ENCODE measurements at places on chromosomes 7 and 10. TPM values are rescaled to one million over a fixed set of nuclear protein-coding genes. Genes with fewer than 3 reads are reported as not detected.

Gene OPN4
- polyA plus RNA-seq = not detected

Gene KCNMA1
- 4.8 TPM for polyA plus RNA-seq

Gene CEP55
- polyA plus RNA-seq = 17.0 TPM

Gene GRM3
- 0.29 TPM for polyA plus RNA-seq

Gene GIMAP2
- 10.4 TPM for polyA plus RNA-seq

Gene FRAT1
- 3.9 TPM for polyA plus RNA-seq

Gene SEPHS1
- 131 TPM for polyA plus RNA-seq

Gene PAX4
- not detected for polyA plus RNA-seq

DNA sequence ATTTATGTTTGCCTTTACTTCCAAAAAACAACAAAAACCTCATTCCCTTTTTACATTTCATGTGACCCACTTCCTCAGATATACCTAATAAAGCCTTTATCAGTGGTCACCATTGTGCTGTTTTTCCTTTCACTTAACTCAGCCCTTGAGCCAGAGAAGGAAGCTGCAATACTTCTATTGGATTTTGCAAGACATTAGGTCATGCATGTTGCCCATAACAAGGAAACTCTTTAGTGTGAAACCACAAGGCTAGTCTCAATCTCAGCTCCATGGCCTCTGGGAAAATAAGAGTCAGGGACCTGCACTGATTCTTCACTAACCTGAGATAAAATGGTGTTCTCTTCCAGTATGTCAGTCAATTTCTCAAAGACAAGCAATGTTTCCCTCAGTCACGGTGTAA lies 27.8 kb downstream of the STEAP4 start:
- no peak for DNase-seq

DNA sequence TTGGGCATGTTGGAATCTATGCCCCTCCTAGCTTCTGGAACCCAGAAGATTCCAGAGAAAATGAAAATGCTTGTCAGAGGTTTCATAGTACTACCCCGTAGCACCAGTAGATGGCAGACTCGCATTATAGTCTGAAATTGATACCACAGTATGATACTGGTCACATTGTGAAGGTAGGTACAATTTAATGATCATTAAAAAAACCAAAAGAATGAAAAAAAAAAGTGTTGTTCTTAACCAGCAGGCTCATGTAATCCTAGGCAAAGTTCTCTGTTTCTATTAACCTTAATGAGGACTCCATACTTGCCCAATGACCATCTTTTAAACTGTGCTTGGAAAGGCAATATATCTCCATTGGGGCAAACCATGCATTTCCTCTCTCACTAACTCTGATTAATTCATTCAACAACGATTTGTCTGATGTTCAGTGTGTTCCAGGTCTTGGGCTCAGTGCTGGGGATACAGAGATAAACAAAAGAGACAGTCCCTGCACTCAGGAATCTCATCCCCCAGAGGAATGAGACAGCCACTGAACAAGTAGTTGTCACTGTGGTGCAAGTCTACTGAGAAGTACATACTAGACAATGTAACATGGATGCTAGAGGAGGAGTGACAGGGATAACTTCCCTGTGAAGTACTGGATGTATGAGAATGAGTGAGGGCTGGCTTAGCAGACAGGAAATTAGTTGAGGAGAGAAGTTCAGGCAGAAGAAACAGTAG lies 223.5 kb upstream of the PHYHIPL start:
- DNase-seq = no peak

GRCh38 chr7:11082552-11083213 lies 109.0 kb downstream of the PHF14 start:
- no peak for DNase-seq

- no peak for DNase-seq
Measured at GRCh38 chr7:90607196-90607595, 11.1 kb downstream of the CDK14 start.

DNA sequence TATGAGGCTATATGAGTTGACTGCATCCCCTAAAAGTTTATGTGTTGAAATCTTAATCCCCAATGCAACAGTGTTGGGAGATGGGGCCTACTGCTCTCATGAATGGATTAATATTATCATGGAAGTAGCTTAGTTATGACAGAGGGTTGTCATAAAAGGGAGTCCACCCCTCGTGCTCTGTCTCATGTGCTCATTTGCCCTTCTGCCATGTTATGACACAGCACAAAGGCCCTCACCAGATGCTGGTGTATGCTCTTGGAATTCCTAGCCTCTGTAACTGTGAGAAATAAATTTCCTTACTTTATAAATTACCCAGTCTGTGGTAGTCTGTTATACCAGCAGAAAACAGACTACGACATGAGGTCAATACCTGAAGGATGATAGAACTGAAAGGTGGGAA lies 17.6 kb upstream of the PANK1 start:
- no peak for DNase-seq

- no peak for DNase-seq
Measured at GRCh38 chr10:99888622-99889021, 106.2 kb downstream of the ABCC2 start.

DNA sequence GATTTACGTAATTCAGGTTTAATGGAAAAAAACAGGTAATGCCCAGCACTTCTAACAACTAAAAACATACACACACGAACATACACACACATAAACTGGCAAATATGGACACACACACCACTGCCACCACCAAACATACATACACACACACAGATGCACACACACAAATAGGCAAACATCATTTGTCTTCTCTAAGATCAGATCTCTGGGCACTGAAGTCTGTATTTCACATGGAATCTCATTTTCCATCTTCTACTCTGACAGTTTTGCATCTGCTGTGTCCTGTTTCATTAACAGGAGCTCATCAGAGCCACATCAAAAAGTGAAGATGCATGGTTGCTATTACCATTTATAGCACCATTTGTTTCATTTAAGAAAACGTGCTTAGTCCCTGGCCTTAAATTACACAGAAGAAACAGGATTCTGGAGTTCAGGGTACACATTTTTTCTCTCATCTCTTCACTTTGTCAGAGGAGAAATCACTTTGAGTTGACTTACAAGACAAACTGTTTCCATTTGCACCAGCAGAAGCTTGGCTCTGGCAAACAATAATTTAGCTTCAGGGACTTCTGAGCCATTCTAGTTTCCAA lies 165.3 kb downstream of the SORCS1 start:
- no peak for DNase-seq

GRCh38 chr10:105413997-105414396 lies 772.9 kb downstream of the SORCS3 start:
- DNase-seq = no peak

DNA sequence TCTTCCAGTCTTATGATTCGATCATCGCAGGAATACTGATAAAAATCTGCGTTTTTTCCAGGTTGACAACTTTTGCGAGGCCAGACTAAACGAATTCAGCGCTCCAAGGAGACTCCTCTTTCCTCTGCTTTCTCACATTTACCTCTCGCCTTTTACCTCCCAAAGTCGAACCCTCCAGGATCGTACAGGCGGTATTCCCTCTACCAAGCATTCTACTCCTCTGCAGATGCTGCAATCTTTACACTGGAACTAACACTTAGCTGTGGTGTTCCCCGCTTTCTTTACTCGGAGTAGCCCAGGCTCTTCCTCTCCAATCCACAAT lies 449 bp downstream of the NUDT5 start:
- DNase-seq = no peak

DNA sequence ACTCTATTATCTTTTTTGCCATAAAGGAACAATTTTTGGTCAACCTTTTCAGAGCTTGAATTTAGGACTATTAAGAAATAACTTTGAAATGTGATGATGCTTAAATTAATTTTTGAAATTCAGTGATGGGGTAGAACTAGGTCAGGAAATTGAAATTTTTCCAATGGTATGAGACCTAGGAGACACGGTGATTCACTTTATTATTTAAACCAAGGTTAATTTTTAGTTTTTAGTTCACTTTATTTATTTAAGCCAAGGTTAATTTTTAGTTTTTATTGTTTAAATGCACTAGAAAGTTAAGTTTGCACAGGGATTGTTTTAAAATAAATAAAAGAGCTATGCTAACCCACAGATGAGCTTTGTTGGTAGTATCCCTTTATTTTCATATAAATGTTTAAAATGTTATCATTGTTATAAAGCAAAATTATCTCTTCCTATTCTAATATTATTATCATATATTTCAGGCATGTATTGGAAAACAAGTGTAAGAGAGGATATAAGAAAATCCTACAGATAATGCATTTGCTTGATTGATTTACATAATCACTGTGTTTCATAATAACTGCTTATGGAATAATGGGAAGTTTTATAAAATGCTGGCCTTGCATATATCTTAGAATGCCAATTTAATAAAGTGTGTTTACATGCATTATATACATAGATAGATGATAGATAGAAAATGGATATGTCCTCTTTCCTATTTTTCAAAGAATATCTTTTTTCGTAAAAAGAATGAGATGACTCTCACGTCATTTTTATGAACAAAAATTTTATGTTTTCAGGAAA lies 163.6 kb downstream of the HGF start:
- no peak for DNase-seq

- DNase-seq = no peak
Measured at GRCh38 chr10:29949411-29950011, 109.9 kb downstream of the JCAD start.

- DNase-seq = no peak
Measured at GRCh38 chr10:79361726-79362397, 14.6 kb downstream of the PPIF start.

DNA sequence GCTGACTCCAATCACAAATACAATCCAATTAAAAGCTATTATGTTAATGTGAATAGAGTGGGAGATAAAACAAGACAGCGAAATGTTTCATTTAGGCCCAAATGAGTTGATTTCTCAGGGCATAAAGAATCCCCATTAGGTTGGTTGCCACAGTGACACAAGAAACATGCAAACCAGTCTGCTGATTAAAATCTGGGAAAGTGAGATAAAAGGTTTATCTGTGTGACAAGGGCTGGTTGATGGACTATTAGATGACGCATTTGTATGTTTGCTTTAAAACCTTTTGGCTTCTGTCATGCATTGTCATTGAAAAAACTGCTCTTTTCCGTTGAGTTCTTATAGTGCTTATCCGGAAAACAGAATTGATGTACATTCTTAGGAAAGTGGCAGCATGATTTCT lies 658.2 kb downstream of the GATA3 start:
- DNase-seq = no peak

DNA sequence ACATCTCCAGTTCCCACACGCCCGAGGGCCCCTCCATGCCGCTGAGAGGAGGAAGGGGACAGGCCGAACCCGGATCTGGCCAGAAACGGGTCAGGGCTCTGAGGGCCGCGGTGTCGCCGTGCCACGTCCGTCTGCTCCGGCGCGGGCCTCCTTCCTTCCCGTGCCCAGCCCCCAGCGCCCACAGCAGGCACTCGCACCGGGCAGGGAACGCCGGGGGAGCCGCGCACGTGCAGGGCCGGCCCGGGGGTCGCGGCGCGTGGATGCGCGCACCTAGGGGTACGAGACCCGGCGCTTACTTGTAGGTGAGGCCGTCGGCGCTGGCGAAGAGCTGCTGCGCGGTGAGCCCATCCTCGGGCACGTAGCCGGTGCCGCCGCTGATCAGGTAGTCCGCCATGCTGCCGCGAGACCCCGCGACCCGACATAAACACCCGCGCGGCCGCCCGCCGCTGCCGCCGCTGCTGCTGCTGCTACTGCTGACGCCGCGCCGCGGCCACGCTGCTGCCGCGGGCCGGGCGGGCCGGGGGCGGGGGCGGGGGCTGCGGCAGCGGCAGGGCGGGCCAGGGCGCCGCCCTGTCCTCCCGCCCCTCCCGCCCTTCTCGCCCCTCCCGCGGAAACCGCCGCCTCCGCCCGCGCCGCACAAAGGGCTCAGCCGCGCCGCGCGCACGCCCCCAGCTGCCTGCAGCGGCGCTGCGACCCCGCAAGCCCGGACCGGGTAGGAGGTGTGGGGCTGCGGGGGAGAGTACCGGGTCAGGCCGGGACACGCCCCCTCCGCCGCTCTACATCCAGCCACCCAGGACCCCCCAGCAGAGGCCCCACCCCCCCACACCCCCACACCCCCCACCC lies 4.1 kb downstream of the IMPDH1 start:
- no peak for DNase-seq

DNA sequence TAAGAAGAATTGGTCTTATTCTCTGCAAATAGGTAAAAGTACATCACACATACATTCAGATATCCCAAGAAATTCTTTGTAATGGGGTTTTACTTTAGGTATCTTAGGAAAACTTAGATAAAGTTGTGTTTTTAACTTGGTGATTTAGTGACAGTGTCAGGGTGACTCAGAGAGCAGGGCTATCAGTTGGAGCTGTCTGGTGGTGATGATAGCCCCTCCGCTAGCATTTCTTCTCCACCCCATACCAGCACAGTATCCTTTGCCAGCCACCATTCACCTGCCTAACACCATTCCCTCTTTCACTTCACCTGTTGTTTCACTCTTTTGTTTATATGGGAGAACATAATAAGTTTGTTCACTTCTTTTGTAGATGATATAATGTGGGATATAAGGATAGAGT lies 30.4 kb downstream of the VPS50 start:
- no peak for DNase-seq

- DNase-seq = no peak
Measured at GRCh38 chr7:69476416-69476815, 121.9 kb upstream of the AUTS2 start.

DNA sequence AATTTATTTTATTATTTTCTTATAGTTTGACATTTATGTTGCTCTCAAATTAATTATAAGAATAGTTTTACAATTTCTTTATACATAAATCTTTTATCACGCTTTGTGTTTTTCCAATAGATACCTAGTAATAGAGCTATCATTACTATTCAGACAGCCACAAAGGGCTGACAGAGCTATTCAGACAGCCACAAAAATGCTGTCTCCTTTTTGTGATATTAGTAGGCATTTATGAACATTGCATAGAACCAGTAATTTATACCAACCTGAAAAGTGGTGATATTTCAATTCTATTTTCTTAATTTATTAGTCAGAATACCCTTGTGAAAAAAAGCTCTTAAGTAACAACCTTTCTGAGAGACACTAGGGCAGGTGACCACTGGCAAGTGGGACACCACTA lies 34.2 kb upstream of the IGFBP3 start:
- DNase-seq = no peak

Measured in right renal pelvis (tissue), 4 donors.